Smooth muscle cell of the brain vasculature (primary cell): ENCODE measurements at places on chromosomes 4 and X.

DNA sequence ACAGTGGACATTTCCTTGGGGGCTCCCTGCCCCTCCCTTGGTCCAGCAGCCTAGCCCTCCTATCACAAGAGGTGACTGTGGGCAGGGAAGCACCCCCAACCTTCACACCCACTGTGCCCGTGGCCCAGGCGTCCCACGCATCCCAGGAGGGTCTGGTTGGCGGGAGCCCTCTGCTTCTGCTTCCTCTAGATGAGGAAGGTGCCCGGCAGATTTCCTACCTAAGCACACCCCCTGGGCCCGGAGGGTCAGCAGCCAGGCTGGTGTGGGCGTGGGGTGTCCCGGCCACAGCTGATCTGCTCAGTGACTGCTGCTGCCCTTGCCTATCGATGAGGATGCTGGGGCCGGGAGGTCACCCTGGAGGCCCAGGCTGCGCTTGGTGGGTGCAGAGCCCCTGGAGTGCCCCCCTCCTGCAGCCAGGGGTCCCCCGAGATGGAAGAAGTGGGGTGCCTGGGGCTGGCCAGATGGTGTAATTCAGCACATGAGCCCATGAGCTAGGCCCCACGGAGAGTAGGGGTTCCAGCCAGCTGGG is 12.2 kb downstream of the SH3BP2 start:
- no peak for DNase-seq

GRCh38 chr4:76377481-76377901 is 43.5 kb downstream of the CCDC158 start:
- no peak for DNase-seq

- DNase-seq, result no peak
Measured at GRCh38 chr4:129179276-129179675, 83.3 kb downstream of the C4orf33 start.

DNA sequence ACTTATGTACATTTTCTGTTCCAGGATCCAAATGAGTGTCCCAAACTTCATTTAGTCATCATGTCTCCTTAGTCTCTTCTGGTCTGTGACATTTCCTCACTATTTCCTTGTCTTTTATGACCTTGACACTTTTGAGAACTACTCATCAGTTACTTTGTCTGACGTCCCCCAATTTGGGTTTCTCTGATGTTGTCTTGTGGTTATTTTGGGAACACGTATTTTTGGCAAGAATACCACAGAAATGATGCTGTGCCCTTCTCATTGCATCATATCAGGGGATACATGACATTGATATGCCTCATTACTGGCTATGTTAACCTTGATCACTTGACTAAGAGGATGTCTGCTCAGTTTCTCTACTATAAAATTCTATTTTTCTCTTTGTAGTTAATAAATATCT is 308.8 kb downstream of the ZNF674 start:
- DNase-seq, result no peak

GRCh38 chr4:182917182-182918043 is at the start of gene DCTD:
Gene DCTD (minus strand): TSS chr4:182917386. CDS start chr4:182915568, 1,818 bp downstream.
- no peak for DNase-seq

DNA sequence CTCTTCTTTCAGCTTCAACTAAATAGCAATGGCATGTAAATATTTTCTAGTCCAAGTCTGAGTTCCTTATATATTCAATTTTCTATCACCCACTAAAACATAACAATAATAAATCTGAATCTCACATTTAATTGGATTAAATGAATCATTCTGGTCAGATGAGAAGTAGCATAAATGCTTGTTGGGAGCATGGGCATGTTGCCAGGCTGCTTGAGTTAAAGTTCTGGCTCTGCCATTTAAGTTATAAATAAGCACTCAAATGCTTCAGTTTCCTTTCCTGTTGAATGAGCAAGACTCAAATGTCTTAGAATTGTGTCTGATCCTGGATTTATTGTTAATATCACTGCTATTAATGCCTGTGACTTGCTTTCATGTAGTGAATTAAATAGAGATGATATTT is 496.3 kb downstream of the STPG2 start:
- no peak for DNase-seq

DNA sequence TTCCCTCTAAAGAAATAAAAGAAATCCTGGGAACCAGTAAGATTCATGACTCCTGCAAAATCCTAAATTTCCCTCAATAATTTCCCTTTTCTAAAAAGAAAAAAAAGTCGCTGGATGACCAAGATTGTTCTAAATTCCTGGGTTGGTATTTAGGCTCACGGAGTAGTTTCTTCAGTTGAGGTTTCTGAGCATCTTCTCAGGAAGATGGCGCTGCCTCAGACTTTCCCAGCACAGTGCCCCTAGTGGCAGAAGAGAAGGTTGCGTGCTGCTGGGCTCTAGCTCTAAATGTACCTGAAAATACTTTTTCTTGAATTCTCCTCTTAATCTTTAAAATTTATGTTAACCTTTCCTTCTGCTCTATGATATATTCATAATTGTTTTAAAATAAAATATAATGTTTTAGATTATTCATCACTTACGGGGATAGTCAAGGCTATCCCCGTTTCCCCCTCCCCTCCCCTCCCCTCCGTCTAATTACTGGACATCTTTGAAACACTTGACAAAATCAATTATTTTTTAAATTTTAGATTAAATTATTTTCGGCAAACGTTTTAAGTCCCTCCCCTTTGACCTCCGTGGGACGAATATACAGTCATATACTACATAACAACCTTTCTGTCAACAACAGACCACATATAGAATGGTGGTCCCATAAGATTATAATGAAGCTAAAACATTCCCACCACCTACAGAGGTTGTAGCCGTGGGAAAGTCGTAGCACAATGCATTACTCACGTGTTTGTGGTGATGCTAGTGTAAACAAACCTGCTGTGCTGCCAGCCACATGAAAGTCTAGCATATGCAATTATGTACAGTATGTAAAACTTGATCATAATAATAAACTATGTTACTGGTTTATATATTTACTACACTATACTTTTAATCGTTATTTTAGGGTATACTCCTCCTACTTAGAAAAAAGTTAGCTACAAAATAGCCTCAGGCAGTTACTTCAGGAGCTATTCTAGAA is 41.0 kb upstream of the GATB start:
- peak; percentile 40 for DNase-seq

DNA sequence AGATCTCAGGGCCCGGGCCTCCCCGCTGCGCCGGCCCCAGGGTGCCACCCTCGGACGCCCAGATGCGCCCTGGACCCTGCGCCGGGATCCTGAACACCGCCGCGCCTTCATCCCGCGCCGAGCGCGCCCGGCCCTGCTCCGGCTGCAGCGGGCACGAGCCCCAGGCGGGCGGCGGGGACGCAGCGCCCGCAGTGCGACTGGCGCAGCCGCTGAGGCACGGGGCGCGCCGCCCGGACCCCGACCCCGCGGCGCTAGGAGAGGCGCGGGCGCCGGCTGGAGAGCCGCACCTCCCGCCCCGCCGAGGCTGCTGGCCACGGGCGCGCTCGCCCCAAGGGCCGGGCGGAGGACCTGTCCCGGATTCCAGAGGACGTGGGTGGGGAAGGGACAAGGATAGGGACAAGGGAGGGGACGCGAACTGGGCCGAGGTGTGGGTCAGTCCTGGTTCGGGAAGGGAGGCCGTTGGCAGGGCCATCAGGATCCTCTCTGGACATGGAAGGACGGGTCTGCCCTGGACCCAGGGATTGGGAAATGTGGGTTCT is 1.1 kb downstream of the ZFYVE28 start:
- no peak for DNase-seq

DNA sequence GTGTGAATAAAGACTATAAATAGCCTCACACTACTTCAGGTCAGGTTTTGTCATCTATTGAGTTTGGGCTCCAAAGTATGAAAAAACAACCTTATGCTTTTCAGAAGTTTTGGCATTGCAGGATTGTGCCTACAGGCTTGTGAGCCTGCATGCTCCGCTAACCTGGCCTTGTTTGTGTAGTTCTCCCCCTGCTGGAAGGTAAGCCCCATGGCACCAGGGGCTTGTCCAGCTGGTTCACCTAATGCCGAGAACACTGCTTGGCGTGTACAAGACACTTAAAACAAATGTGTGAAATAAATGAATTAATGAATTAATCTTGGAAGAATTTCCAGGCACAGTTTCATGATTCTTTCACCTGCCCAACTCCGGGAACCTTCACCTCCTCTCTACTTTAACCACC is 1.8 kb upstream of the HSD17B10 start:
- DNase-seq, result no peak

DNA sequence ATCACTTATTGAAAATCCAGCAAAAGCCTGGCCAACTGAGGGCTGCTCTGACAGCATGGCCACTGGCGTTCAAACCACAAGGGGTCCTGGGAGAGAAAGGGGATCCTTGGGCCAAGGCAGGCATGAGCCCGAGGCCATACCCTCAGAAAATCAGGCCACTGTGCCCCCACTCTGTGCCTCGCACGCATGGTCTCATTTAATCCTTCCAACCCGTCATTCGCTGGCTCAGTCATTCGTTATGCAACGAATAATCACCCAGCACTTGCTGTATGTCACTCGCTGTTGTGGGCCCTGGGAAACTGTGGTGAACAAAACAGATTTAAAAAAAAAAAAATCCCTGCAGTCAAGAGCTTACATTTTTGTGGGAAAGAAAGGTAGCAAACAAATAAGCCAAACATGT is 112.7 kb downstream of the BCOR start:
- DNase-seq, result no peak

DNA sequence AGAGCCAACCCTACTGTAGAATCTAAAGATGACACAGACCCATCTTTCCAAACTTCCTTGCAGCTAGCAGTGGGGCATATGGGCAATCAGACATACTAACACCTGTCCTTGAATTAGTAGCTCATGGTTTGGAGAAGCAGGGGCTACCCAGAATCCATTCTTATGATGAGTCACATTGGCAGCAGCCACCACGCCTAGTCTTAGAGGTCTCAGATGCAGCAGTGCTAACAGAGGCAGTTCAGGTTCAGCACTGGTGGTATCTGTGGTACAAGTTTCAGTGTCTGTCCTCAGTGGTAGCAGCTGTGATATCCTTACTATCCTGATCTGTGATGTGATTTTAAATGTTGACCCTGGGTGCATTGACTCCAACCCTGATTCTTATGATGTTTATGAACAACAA is 68.1 kb downstream of the FRMPD4 start:
- no peak for DNase-seq

- no peak for DNase-seq
Measured at GRCh38 chr4:93659629-93660028, 168.9 kb upstream of the ATOH1 start.

DNA sequence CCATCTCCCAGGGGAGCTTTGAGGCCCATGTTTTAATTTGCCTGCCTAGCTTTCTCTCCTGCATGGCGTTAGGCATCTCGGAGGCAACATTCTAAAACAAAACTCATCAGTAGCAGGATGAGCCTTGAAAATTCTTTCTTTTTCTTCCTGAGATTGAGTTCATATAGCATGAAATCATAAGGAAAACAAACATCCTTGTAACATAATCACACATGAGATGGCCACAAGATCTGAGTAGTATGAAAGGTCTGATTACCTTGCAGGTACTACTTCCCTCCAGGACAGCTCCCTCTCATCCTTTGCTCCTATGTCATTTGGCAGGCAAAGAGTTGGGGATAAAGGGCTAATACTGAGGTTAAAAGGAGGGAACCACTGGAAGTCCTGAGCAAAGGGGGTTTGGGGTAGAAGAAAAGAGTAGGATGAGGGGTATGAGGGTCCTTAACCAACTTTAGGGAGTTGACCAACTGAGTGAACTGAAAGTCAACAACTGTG is 37.5 kb upstream of the CXCL8 start:
- DNase-seq, result no peak

- DNase-seq, result no peak
Measured at GRCh38 chr4:81685104-81685503, 213.4 kb upstream of the RASGEF1B start.

- no peak for DNase-seq
Measured at GRCh38 chr4:168835880-168836454, 174.1 kb downstream of the CBR4 start.

DNA sequence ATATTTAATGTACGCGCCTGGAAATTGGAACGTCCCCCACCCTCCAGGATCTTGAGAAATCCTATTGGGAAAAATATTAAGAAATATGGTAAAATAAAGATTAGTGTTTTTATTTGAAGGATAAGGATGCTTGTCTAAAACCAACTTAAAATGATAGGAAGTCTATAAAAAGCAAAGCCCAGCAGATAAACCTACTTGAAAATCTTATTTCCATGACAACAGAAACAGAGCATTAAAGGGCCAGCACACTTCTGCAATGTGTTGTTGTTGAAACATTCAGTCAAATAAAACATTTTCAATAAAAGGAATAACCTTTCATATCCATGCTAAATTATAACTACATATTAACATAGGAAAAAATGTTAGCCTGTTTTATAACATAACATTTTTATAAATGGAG is 29.3 kb upstream of the GPM6A start:
- no peak for DNase-seq

DNA sequence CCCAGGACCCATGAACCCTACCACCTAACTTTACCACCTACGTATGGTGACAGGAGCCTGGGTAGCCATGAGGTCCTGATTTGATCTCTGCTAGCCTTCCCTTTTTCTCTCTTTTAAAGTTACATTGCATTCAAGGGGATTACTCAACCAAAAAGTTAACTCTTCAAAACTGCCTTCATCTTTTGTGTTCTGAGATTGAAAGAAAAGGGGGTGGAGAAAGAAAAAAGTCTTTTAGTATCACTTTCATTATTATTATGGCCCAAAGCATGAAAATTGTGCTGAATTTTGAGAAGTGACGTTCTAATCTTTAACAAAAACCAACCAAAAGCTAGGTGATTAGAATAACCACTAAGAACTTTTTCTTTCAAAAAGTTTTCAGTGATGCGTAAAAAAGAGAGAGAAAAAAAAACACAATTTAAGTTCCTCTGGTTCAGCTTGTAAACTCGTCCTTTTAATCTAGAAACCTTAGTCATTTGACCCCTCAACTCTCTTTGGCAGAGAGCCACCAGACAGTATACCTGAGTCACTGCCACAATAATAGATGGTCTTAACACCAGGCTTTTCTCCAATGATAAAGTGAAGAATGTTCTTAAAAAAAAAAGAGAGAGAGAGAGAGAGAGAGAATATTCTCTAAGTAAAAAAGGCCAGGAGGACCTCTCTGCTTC is 347.4 kb upstream of the FGF13 start:
- no peak for DNase-seq

- no peak for DNase-seq
Measured at GRCh38 chr4:110798687-110799086, 175.8 kb upstream of the PITX2 start.

GRCh38 chrX:150569155-150569477 is 695 bp downstream of the MTM1 start:
- DNase-seq, result no peak

DNA sequence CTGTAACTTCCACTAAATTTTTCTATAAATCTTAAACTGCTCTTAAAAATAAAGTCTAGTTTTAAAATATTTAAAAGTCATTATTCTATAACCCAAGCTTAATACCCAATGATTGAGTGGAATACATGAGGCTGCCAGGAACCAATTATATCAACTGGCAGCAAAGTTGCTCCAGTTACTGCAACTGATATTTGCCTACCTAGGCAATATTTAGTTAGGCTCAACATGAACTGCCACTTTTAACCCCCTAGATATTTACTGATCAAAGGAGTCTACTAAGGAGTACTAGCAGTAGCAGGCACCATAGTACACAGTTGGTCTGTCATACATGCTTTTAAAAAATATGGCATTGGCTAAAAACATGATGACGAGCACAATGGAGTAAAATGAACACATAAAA is 29.9 kb upstream of the RADX start:
- DNase-seq, result no peak
